Right hindlimb (tissue), 1 donor: ENCODE measurements at places on chromosomes 6 and 20.
A peak's percentile ranks its signal among the peaks of the same experiment; 100 is the strongest.

DNA sequence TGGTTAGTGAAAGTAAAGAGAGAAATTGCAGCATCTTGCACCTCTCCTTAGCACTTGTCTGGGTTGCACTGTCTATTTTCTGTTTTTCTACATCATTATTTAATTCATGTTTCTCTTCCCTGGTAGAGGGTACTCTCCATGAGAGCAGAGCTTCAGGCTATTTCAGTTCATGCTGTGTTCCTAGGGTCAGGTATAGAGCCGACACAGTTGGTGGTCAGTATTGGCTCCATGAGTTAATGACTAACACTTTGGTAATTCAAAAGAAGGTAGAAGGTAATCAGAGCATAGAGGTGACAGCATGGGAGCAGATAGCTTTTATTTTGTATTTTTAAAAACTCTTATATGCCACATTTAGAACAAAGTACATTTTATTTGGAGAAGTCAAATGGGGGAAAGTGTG is 42.7 kb downstream of the RIMS1 start:
- no peak for DNase-seq

GRCh38 chr20:25319241-25320034 is 71.2 kb downstream of the ABHD12 start:
- no peak for DNase-seq

- DNase-seq, result no peak
These were observed 8.7 kb upstream of the ZSCAN12 start for GRCh38 chr6:28408076-28408802.

DNA sequence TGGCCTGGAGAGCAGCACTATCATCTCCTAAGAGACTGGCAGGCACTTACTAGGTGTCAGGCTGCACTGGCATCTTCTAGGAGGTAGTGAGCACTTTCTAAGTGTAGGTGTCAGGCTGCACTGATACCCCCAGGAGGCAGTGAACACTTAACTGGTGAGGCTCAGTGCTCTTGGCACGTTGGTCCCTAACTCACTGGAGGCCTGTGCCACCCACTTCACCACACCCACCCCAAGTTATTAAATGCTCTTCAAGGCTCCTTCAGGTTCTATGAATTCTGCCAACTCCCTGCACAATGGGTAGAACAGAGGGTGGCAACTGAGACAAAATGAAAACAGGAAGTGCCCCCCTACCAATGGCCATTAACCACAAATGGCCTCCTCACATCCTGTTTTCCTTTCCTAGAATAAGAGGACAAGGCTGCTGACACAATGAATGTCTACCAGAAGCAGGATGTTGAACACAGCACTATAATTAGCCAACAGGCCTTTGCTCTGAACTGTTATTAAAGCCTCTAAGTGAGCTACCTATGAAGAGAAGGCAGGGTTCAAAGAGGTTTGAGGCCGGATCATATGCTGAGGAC is 29.4 kb downstream of the NCOA5 start:
- DNase-seq, result no peak

- peak; percentile 82 for DNase-seq
These were observed 163.4 kb downstream of the MTFR2 start for GRCh38 chr6:136086686-136087085.

DNA sequence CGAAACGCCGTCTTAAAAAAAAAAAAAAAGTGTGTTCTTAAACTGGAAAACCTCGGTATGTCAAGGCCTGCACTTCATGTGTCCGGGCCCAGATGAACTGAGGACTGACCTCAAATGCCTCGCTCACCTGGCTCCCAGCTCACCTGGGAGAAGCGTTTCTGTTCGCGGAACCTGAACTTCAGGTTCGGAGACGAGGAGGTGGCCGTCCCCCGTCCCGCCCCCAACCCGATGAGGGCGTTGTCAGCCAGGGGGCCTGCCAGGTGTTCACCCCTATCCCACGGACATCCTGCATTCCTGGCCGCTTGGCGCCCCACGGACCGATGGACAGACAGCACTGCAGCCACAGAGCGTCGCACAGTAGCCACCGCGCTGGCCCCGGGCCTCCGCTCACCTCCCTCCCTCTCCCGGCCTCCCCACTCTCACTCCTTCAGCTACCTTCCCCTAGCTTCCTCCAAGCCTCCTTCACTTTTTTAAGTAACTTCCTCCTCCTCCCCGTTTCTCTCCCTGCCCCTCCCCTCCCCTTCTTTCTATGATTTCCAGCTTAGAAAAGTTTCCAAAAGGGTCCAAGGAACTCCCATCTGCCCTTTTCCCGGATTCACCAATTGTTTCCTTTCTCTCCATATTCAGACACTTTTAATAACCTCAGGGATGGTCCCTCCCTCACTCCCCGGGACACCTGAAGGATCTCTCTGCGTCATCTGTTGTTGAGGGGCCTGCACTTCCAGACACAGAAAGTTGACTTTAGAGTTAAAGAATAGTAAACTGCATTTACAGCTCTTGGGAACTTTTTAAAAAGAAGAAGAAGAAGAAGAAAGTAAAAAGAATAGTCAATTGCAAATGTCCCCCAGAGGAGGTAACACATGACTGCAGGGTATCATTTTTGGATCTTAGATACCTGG is 22.7 kb upstream of the MCM3 start:
- no peak for DNase-seq

DNA sequence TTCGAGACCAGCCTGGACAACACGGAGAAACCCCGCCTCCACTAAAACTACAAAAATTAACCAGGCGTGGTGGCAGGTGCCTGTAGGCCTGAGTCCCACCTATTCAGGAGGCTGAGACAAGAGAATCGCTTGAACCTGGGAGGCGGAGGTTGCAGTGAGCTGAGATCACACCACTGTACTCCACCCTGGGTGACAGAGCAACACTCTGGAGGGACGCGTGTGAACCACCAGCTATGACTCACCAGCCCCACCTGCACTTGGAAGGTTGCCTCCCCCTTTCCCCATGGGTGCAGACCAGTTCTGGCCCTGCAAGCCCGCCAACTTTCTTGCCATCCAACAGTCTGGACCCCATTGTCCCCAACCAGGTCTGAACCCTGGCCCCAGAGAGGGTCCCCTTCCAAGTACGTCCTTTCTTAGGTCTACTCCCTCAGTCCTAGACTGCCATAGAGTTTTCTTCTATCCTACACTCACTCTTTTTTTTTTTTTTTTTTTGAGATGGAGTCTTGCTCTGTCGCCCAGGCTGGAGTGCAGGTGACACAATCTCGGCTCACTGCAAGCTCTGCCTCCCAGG is 29.2 kb downstream of the ATP9A start:
- DNase-seq, result no peak

- no peak for DNase-seq
These were observed 220.0 kb downstream of the GRIK2 start for GRCh38 chr6:101613556-101613955.

GRCh38 chr6:87378947-87379346 is 28.8 kb upstream of the CFAP206 start:
- no peak for DNase-seq

DNA sequence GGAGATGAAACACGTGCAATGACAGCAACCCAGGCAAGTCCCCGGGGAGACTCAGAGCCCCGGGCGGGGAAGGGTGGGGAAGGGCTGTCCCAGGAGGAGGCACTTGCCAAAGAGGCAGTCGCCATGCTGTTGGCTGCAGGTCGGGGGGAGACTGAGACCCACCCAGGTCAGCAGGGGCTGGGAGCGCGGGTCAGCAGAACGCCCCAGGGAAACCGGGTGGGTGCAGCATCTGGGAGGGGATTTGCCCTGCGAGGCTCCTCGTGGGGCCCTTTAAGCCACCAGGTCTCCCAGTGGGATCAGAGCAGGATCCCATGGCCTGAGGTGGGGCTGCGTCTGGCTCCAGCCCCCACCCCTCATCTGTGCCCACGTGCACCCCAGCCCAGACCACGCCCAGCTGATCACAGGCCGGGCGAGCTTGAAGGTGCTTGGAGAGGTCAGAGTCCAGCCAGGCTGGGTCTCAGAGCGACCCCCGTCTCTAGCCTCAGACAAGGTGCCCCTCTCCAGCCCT is 65.5 kb downstream of the YTHDF1 start:
- DNase-seq, result no peak

DNA sequence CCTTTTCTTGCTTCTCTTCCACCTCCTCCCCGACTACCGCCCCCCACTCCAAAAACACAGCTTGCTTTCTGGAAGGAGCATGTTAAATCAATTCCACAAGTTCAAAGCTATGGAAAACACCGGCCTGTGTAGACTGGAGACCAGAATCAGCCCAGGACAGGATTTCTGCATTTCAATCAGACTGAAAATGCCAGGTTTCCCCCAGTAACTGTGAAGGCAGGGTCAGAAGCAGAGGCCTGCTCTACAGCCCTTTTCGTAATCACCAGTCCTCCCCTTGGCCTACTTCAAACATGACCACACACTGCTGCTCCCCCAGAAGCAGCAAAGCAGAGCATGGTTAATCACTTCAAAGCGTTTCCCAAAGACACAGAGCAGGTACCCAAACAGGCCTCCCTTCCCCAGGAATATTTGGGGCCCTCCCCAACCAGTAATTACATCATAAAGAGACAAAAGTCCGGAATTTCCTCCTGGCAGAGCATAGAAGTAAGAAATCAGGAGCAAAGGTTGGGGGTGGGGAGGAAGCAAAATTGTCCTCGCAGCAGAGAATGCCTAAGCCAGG is 38.4 kb downstream of the ZMYND8 start:
- no peak for DNase-seq

- DNase-seq, result no peak
These were observed 7.3 kb upstream of the CBFA2T2 start for GRCh38 chr20:33482581-33482980.

- DNase-seq, result no peak
These were observed 510.8 kb upstream of the SYNCRIP start for GRCh38 chr6:86153521-86153920.

GRCh38 chr6:144405163-144405562 is 120.0 kb downstream of the UTRN start:
- no peak for DNase-seq

DNA sequence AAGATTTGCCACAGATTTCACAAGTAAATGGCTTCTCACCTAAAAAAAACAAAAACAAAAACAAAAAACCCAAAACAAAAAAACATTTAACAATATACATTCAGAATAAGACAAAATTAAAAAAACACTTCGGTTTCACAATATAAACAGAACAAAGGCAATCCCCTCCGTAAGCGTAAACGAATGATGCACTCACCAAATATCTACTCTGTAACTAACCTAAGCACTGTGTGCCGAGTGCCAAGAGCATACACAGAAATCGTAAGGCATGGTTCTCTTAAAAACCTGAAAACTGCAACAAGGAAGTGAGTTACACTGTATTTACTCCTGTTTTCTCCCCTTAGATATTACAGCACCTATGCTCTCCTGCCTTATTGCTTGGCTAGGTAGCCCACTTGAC is 12.1 kb upstream of the MICAL1 start:
- no peak for DNase-seq
